Cerebellum (tissue), 4 donors: ENCODE measurements at places on chromosomes 7 and 10. TPM values are rescaled to one million over a fixed set of nuclear protein-coding genes. Genes with fewer than 3 reads are reported as not detected.

The NCF1 gene
- total RNA-seq, result 0.18 TPM

The MYOZ1 gene
- 0.18 TPM for total RNA-seq

The ADCY1 gene
- total RNA-seq, result 93.5 TPM

The CCT6A gene
- 125 TPM for total RNA-seq

The SHTN1 gene
- 22.9 TPM for total RNA-seq

The HSPA12A gene
- total RNA-seq, result 63.1 TPM

The PRSS37 gene
- not detected for total RNA-seq

The ADARB2 gene
- total RNA-seq, result 8.2 TPM

The PRSS58 gene
- total RNA-seq, result not detected

The PTN gene
- 482 TPM for total RNA-seq

The SPDYE5 gene
- not detected for total RNA-seq

The NAT16 gene
- total RNA-seq, result 2.1 TPM

The NUTM2E gene
- total RNA-seq, result 0.45 TPM

The TAF5 gene
- 6.9 TPM for total RNA-seq

The CYP3A4 gene
- total RNA-seq, result not detected

The SUMF2 gene
- total RNA-seq, result 49.9 TPM

The XRCC2 gene
- total RNA-seq, result 10.0 TPM

The OGDHL gene
- 14.8 TPM for total RNA-seq

The RBP3 gene
- not detected for total RNA-seq

The TFEC gene
- total RNA-seq, result 1.6 TPM

The GTF2IRD1 gene
- total RNA-seq, result 20.7 TPM

The CDC14C gene
- total RNA-seq, result not detected

The SLC39A12 gene
- total RNA-seq, result 0.54 TPM

The FFAR4 gene
- 0.18 TPM for total RNA-seq

The CALCR gene
- total RNA-seq, result 0.45 TPM

The PRKAR2B gene
- total RNA-seq, result 76.4 TPM

The FAM237B gene
- total RNA-seq, result not detected

The AMPH gene
- 42.5 TPM for total RNA-seq

The CCDC6 gene
- 35.4 TPM for total RNA-seq

The CYP2C18 gene
- total RNA-seq, result not detected
